Islet precursor cell (in vitro differentiated cells): ENCODE measurements at places on chromosomes 5 and 9.
A peak's percentile ranks its signal among the peaks of the same experiment; 100 is the strongest.

DNA sequence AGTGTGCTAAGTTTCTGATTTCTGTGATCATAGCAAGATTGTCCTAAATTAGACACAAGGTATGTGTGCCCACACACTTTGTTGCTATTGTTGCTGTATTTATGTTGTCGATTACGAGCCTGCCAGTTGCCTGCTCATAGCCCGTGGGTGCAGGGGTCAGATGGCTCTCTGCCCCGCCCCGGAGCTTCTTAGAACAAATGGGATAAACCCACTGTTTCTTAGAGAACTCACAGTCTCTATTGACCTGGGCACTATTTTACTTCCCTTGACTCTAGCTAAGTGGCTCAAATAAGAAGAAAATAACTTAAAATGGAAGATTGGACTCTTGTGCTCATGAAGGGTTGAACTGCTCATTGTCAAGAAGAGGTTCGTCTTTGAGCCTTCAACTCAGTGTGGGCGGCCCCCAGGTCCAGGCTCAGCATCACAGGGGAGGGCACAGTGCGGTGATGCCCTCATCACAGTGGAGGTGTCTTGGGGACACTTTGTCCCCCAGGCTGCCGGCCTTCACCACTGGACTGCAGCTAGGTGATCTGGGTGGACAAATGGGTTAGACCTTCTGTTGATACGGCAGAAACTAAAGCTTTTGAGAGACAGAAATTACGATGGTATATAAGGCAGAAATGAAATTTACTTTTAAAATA lies 155.5 kb downstream of the TENT4A start:
- DNase-seq = no peak

DNA sequence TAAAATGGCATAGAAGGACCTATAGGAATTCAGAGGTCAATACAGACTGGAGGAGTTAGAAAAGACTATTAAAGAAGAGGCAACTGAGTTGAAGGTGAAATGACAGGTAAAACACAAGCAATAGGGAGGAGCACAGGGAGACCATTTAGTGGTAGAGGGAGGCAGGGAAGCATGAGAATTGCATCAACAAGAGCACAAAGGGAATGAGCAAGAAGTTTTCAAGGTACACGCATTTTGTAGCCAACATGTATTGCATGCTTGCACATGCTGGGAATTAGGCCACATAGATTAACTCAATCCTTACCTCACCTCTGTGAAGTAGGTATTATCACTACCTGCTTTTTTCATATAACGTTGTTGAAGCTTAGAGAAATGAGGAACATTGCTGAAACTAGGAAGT lies 42.3 kb downstream of the PLPP1 start:
- no peak for DNase-seq

DNA sequence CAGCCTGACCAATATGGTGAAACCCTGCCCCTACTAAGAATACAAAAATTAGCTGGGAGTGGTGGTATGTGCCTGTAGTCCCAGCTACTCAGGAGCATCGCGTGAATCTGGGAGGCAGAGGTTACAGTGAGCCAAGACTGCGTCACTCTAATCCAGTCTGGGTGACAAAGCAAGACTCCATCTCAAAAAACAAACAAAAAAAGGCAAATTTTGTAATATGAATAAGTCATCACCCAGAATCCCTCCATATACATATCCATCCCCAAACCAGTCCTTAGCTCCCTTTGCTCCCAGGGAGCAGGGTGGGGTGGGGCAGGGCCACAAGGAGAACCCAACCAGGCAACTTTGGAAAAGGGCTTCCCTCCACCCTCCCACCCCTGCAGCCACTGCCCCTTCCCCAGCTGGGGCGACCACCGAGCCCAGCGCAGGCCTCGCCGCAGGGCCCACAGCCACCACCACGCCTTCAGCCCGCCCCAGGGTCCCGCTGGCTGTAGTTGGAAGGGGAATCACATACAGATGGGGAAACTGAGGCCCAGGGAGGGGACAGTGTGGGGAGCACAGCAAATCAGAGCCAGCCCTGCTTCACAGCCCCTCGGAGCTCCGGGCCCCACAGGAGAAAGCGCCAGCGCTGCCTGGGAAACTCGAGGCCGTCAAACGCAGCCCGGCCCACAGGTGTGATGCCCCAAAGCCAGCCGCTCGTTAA lies 7.8 kb downstream of the NOTCH1 start:
- no peak for DNase-seq

DNA sequence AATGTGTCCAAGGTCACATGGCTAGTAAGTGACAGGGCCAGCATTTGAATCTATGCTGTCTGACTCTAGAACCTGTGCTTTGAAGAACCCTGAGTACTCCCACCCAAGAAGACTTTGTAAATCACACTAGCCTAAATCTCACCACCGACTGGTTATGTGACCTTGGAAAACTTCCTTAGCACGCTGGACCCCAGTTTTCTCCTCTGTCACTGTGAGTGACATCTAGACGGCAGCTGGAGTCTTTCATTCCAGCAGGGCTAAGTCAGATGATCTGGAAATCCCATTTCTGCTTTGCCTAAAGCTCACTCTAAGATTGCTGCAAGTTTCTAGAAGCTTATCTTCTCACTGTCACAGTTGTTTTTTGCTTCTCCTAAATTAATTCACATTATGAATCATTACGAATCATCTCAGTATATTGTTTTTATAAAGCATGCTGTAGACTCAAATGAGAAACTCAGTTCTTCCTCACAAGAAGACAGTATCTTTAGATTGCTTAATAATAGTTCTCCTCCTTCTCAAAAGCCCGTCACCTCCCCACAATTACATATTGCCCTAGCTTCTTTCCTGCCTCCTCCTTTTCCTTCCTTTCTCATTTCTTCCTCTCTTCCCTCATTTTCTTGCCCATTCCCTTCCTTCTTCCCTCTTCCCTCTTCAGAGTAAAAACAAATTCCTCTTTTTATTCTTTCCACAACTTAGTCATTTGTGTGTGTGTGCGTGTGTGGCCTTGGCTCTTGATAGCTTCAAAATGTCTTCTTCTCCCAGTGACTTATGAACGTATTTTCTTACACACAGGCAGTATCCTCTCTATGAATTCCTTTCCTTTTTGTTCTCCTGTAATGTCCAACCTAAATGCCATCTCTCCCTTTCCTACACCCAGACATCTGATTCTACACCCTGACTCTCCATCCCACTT lies 16.8 kb downstream of the ALDOB start:
- no peak for DNase-seq

GRCh38 chr9:95438561-95439357 lies 78.0 kb downstream of the PTCH1 start:
- DNase-seq = no peak

DNA sequence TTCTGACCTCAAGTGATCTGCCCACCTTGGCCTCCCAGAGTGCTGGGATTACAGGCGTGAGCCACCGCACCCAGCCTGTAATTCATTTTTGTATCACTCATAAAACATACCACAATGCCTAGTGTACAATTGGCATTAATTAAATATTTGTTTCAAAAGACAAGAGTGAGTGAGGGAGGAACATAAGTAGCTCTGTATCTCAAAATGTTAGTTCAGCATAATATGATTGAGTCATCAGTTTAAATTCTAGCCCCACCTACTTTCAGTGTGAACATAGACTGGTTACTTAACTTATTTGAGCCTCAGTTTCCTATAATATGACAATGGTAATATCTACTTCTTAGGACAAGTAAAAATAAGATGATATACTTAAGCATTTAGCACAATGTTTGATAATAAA lies 26.9 kb downstream of the INVS start:
- no peak for DNase-seq

DNA sequence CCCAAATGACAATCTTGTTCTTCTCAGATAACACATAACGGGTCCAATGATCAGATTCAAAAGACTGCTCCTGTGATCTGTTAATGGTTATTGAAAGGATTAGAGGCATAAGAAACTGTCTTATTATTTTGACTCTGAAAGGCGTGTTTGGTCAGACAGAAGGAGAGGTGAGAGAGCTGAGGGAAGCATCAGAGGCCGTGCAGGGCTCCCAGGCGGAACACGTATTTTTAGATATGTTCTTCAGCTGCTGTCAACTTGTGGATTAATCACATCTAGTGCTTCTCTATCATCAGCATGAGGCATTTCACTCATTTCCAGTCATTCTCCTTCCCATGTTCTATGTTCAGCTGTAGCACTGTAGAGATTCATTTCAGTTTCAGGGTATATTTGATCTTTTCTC lies 199.8 kb downstream of the MAPKAP1 start:
- DNase-seq = no peak

DNA sequence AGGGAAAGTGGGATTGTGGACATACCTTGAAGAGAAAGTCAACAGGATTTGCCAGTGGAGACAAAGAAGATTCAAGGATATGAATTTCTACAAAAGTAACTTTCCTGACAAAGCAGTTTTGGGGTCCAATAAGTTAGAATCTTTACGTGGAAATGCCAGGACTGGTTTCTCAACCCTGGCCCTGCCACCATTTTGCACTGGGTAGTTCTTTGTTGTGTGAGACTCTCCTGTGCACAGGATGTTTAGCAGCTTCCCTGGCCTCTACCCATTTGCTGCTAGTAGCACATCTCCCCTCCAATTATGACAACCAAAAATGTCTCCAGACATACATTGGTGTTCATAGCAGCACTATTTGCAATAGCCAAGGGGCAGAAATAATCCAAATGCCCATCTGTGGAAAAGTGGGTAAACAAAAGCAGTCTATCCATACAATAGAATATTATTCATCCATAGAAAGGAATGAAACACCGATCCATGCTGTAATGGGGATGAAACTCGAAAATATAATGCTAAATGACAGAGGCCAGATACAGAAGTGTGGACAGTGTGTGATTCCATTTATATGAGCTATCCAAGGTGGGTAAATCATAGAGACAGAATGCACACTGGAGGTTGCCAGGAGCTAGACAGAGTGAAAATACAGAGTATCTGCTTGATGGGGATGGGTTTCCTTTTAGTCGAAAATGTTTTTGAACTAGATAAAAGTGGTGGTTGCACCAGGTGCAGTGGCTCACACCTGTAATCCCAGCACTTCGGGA lies 91.4 kb downstream of the NSUN2 start:
- DNase-seq = no peak

- no peak for DNase-seq
These were observed 150.1 kb downstream of the NNT start for GRCh38 chr5:43753069-43753468.

GRCh38 chr5:40976836-40977235 lies 67.5 kb downstream of the C7 start:
- DNase-seq = no peak

DNA sequence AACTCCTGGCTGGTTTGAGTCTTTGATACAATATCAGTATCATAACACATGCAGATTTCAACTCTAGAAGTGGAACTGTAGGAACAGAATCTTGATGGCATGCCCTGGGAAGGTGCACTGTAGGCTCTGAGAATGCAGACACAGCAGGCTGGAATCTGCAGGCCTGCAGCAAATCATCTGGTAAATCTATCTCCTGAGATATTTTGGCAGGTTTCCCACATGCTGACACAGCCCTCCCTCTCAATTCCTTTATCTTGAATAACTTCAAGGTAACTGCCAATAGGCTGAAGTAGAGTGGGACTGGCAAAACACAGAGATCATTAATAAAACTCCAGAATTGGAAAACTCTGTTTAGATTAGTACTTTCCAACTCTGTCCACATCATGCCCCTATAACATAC lies 177.8 kb upstream of the PCSK5 start:
- DNase-seq = no peak

GRCh38 chr5:104241046-104241445 lies 678.5 kb upstream of the NUDT12 start:
- DNase-seq = no peak

GRCh38 chr9:36924757-36925432 lies 109.2 kb downstream of the PAX5 start:
- DNase-seq = peak; percentile 66

- DNase-seq = no peak
These were observed 90.2 kb downstream of the PSD2 start for GRCh38 chr5:139885857-139886208.

DNA sequence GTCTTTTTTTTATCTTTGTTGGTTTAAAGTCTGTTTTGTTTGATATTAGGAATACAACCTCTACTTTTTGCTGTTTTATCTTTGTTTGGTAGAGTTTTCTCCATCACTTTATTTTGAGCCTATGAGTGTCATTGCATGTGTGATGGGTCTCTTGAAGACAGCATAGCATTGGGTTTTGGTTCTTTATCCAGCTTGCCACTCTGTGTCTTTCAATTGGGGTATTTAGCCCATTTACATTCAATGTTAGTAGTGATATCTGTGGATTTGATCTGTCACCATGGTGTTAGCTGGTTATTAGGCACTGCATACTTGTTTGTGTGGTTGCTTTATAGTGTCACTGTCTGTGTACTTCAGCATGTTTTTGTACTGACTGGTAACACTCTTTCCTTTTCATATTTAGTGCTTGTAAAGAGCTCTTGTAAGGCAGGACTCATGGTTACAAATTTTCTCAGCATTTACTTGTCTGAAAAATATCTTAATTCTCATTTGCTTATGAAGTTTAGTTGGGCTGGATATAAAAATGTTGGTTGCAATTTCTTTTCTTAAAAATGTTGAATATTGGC lies 845.5 kb downstream of the TLE4 start:
- no peak for DNase-seq

GRCh38 chr5:7705261-7705660 lies 145.7 kb downstream of the CFAP90 start:
- peak; percentile 84 for DNase-seq

DNA sequence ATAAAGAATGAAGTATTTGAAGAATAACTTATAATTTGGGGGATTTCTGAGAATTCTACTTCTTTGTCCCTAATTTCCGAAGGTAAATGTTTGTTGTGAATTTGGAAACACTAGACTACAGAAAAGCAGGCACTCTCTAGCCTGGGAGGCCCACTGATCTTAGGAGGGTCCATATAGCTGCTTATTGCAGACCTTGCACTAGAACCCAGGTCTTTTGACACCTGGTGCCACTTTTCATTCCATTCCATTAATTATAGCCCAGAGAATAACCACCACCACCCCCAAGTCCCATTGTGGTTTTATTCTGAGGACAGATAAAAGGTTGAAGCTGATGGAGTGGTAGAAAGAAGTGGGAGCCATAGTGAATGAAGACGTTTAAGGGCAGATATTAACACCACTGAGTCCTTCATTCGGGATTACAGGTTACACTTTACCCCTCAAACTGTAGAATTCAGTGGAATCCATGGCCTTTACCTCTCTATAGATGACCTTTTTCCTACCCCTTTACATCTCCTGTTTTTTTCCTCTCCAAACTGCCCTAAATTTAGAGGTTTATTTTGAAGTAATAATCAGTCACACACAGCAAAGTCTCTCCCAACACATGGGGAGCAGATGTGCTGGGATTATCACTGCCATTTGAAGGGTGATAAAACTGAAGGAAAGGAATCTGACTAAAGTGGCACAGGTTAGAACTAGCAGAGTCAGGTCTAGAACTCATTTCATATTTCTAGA lies 12.0 kb upstream of the PSMD5 start:
- DNase-seq = no peak

GRCh38 chr5:59428391-59428790 lies 465.1 kb downstream of the PDE4D start:
- DNase-seq = no peak
